ENCODE measurements at places on chromosomes 13 and 19.

- DNase-seq = no peak
These were observed 392 bp upstream of the ZNF548 start for GRCh38 chr19:57389194-57389729.

DNA sequence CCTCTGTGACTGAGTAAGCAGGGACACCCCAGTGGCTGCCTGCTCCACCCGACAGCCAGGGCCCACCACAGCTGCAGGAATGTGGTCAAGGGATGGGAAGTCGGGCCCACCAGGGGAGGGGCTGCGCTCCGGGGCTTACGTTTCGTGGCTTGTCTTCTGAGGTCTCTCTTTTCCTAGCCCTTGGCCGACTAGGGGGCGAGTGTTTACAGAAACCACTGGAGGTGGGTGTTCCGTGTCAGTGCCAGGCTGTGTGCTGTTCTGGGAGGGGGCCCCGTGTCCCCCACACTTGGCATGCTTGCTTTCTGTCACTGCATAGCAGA lies 4.5 kb downstream of the ADAT3 start:
- no peak for DNase-seq

DNA sequence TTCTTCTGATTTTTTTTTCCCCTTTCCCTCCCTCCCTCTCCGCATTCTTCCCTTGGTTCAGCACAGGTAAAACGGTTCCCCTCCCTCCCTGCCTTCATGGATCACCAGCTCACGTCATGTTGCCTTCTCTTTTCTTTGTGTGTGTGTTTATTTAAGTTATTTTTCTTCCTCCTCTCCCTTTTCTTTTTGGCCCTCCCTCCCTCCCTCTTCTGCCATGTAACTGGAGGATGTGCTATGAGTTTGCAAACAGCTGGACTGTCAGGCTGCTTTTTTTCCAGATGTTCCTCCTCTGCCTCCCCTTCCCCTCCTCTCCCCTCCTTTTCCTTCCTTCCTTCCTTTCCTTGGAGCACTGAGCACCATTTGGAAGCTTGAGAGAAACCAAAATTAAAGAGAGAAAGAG lies 2.0 kb downstream of the LENG9 start:
- no peak for DNase-seq

DNA sequence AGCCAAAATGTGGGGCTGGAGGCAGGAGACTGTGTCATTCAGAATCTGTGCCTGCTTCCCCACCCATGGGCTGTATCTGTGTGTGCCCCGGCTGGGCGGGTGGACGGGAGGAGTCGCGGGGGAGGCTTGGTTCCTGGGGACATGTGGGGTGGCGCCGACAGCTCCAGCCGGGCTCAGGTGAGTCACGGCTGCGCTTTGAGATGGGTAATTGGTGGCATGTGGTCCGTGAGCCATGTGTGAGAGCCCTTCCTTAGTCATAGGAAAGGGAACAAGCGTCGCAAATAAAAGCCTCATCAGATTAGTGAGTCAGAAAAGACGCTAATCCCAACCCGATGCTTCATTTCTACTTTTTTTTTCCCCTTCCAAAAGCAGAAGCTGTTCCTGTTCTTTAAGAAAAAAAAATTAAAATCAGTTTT lies 118.6 kb upstream of the ZNF536 start:
- DNase-seq = no peak

DNA sequence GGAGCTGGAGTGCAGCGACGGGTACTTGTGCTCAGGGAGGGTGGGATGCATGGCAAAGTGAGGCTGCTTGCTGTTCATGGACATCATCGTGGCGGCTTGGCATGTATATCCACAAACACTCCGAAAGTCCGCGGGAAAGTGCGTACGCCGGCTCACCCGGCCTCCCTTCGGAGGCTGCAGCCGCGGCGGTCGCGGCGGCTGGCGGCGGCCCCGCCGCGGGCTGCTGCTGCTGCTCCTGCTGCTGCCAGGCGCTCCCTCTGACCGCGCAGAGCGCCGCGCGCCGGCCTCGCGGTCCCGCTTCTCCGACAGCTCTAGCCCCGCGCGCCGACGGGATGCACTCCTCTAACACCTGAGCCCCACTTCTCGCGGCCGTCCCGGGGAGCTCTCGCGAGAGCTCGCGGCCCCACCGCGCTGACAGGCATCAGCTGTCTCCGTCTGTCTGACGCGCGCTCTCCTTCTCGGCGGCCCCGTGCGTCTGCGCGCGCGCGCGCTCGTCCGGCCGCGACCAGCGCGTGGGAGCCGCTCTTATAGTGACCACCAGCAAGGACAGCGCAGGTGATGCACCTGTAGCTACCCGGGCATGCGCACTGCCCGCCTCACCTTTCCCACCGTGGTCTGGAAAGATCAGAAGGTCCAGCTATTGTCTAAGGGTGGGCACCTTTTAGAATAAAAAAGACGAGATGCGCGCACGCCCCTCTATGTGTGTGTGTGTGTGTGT lies at the start of gene POU4F1:
POU4F1 (minus strand) TSS at position 313 of the 718 bp plus-strand sequence; CDS start at position 87, 226 bp downstream.
- peak; percentile 42 for DNase-seq

DNA sequence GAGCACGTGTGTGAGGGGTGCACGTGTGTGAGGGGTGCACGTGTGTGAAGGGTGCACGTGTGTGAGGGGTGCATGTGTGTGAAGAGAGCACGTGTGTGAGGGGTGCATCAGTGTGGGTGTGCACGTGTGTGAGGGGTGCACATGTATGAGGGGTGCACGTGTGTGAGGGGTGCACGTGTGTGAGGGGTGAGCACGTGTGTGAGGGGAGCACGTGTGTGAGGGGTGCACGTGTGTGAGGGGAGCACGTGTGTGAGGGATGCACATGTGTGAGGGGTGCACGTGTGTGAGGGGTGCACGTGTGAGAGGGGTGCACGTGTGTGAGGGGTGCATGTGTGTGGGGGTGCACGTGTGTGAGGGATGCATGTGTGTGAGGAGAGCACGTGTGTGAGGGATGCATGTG lies 15.7 kb downstream of the RASA3 start:
- DNase-seq = peak; percentile 1

DNA sequence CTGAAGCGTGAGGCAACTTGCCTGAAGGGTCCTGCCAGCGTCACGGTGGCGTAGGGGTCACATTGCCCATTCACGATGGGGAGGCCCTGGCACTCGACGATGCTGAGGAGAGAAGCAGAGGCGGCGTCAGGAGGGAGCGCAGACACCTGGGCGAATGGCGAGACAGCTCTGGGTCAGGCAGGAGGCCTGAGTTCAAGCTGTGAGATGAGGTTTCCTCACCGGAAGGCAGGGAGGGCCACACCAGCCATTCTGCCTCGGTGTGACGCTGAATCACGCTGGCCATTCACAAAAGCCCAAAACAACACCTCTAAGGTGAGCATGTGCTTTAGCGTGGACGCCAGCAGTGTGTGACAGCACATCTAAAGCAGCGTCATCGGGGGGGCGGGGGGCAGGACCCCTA lies 54.0 kb upstream of the C13orf46 start:
- DNase-seq = no peak

Measured in activated gamma-delta T cell treated with Interleukin-2 at 50 U/mL for 16 hours (primary cell).